ENCODE measurements at places on chromosomes 16 and 17. TPM values are rescaled to one million over a fixed set of nuclear protein-coding genes. Genes with fewer than 3 reads are reported as not detected.

GRCh38 chr16:82651921-82652601 is 25.3 kb downstream of the CDH13 start:
- no peak for DNase-seq

GRCh38 chr16:8236816-8237215 is 353.5 kb downstream of the TMEM114 start:
- no peak for DNase-seq

The TMEM92 gene
- 28.2 TPM for total RNA-seq

The KCNG4 gene
- total RNA-seq = not detected
